Brain microvascular endothelial cell (primary cell): ENCODE measurements at places on chromosomes 6 and 20.

- peak; percentile 52 for DNase-seq
Measured at GRCh38 chr6:142474531-142475289, 172.9 kb downstream of the ADGRG6 start.

DNA sequence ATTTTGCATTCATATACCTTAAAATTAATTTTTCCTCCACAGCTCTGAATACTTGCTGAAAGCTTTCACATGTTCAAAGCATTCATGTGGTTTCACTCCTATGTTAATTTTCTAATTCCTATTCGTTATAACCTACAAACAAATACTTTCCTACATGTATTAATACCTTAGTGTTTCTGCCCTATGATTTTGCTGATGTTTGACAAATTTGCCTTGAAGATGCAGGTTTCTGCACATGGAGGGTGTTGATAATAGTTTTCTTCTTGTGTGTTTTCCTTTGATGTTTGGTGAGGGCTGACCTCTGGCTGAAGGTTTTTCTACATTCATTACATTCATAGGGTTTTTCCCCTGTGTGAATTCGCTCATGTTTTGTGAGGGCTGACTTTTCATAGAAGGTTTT lies 49.3 kb upstream of the ELMO2 start:
- no peak for DNase-seq

GRCh38 chr6:149924933-149925252 lies 2.0 kb upstream of the RAET1G start:
- no peak for DNase-seq

DNA sequence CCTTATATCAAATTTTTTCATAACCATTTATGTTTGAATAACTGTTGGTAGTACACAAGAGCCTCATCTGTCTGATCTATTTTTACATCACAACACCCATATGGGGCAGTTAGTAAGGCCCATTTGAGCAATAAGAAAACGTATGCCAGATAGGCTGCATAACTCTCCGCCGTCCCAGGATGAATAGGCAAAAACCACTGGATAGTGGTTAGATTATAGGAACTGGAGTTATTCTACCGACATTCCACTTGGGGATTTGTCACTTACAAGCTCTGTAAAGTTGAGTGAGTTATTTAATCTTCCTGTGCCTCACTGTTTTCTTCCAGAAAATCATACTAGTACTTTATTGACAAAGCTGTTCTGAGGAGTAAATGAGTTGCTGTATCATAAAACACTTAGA lies 881.9 kb downstream of the QKI start:
- peak; percentile 69 for DNase-seq

- DNase-seq, result no peak
Measured at GRCh38 chr6:151497905-151498304, 4.1 kb downstream of the CCDC170 start.

DNA sequence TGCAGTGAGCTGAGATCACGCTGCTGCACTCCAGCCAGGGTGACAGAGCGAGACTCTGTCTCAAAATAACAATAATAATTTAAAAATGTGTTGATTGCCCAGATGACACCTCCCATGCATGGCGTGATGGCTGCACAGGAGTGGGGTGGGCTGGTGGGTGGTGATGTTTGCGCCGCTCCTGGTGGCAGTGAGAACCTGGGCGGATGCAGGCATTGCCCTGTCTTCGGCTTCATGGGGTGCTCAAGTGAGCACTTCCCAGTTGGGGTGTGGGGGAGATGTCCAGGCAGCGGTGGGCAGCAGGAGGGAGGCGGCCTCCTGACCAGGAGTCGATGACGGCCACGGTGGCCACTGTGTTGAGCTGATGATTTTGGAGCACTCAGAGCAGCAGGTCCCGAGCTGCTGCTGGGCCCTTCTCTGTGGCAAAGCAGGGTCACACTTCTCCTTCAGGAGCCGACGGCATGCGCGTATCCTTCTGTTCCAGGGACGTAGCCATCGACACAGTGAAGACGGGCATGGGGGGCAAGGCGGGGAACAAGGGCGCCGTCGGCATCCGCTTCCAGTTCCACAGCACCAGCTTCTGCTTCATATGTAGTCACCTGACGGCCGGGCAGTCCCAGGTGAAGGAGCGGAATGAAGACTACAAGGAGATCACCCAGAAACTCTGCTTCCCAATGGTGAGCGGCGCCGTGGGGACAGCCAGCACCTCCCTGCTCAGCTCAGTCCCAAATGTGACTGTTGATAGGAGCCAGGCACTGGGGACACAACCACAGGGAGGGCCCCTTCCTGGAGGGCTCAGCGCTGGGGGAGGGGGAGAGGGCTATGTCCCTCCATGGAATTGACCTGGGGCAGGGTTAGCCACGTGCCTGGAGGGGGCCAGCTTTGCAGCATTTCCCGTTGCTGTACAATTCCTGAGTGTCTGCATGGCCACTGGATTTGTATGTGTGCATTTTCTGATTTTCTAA lies 89.7 kb downstream of the SYNJ2 start:
- no peak for DNase-seq

DNA sequence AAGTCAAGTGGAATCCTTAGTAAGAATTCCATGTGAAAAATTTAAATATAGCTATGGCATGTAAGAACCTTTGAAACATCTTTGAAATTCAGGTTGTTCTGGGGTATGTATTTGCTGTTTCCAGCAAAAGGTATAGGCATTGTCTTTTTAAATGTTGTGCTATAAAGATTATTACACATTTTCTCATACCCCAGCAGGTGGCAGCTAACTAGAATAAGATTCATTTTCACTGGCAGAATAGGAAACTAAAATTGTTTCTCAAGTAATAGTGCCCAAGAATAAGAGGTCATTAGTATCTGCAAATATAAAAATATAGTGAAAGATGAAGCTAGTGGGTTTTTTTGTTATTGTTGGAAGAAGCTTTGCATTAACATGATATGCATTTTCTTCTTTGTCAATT lies 1.8 kb downstream of the GRIK2 start:
- DNase-seq, result no peak

DNA sequence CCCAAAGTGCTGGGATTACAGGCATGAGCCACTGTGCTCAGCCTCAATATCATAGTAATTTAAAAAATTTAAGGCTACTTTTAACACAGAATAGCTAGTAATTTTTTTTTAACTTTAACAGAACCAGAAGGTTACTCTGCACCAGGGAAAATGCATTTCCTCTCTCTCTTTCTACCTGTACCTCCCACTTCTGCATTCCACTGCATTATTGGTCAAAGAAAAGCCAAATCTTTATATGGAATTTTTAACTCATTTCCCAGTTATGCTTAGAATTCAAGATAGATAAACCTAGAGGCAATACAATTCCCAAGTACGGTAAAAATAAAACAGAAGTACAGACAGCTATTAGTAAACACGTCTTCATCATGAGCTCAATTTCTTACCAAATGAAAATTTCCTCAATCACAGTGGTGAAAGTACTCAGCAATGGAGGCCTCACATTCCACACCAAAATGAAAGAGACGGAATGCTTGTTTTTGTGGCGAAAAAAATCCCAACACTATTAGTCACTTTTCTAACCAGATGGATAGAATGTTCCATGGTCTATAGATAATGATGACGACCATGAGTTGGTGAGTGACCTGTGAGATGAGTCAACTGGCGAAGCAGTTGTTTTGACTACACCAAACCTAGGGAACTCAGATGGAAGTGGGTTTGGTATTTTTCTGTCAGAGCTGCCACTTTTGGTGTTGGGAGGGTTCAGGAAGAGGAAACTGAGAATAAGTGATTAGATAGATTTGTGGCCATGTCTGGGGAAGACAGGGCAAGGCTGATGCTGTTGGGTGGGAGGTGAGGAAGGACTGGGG lies 104.7 kb upstream of the SGK1 start:
- peak; percentile 99 for DNase-seq

DNA sequence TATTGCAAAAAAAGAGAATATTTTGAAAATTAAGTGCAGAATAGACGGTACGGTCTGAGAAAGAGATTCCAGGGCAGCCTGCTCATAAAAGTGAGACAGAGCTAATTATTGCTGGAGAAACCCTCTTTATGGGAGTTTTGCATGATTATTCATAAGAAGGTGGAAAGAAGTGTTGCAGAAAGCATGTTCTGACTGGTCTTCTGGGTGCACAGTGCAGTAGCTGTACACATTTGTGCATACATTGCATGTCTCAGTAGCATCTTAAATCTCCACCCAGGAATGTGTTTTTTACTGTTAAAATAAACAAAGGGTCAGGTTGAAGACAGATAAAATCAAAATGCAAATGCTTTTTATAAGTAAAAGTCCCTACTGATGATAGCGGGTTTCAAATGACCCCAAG lies 1813.6 kb upstream of the DEFB115 start:
- DNase-seq, result no peak

- no peak for DNase-seq
Measured at GRCh38 chr6:37038292-37039198, 33.1 kb downstream of the FGD2 start.

GRCh38 chr6:7213416-7213815 lies 99.6 kb downstream of the SSR1 start:
- no peak for DNase-seq

DNA sequence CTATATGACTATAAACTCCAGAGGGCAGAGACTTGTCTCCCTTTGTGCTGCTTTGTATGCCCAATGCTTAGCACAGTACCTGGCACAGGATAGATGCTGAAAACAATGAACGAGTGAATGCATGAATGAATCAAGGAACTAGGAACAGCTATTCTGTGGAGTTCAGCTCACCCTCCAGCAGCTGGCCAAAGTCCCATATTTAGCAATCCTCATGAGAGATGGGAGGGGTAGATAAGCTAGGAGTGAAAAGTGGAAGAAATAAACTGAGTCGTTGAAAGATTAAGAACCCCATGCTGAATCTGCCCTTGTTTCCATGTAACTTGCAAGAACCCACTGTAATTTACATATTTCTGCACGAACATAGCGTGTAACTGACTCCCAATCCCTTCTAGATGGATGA lies 106.5 kb downstream of the MAFB start:
- no peak for DNase-seq

DNA sequence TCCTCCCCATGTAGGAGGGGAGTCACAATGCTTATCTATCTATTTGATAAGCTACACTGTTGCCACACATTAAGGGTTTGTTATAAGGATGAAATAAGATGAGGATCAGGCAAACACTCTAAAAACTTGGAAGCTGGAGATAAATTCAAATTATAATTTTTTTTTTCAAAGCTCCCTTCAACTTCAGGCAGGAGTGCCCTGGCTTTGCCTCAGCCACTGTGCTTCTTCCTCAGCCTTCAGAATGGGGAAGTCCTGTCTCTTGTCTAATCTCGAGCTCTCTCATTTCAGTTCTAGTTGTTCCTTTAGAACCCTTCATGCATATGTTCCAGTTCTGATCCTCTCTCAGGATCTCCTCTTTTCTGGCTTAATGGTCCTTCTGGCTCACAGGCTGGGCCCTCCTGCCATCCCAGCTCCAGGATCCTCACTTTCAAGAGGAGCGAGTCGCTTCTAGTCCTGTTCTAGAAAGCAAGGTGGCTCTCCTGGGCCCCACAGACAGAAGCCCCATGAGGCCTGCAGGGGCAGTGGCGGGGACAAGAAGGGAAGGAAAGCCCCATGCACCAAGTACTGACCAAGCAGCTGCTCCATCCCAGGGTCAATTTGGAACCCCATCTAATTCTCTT lies 164.3 kb downstream of the VEGFA start:
- no peak for DNase-seq

DNA sequence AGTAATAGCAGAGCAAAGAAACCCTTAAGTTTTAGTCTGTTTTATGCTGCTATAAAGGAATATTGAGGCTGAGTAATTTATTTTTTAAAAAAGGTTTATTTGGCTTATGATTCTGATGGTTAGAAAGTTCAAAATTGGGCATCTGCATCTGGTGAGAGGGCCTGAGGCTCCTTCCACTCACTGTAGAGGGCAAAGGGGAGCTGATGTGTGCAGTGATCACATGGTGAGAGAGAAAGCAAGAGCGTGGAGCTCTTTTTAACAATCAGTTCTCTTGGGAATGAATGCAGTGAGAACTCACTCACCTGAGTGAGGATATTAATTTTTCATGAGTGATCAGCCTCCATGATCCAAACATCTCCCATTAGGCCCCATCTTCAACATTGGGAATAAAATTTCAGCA lies 36.4 kb upstream of the SAMD3 start:
- DNase-seq, result no peak

DNA sequence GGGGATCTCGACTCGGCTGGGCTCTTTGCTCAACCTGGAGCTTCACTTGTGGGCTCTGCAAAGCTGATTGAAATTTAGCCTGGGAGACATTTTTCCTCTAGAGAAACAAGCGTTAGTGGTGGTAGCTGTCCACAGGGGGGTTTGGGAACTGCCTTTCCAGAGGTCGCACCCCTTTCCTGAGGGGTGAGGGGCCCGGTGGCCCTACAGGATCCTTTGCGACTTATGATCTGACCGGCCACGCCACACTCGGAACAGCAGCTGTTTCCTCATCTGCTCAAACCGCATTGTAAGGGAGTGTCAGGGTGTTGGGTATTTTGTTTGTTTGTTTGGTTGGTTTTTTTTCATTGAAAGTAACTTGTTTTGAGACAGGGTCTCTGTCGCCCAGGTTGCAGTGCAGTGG lies 21.0 kb downstream of the PNLDC1 start:
- DNase-seq, result no peak

DNA sequence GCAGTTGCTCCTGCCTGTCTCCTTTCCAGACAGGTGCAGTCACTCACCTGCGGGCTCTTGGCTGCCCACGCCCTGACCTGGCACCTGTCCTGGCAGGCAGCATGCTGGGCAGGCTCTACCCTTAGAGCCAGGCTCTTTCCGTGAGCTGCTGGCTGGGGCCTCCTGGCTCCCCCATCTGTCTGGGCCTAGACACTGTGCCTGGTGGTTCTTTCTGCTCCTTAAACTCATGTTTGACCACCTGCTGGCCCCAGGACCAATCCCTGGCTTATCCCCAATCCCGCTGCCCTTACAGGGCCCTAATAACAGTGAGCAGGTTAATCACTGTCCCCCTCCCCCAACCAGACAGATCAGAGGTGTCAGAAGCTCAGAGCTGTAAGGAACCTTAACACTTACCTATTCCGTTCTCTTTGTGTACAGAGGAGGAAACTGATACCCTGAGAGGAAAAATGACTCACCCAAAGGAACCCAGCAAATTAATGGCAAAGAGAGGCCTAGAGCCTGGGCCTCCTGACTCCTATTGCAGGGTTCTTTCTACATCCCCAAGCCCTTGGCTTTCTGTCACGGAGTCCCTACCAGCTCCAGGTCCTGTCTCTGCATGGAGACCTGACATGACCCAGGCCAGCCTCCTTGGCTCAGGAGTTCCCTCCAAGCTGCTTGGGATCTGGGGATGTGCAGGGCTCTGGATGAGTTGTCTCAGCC lies 54.7 kb downstream of the RAB44 start:
- DNase-seq, result no peak

DNA sequence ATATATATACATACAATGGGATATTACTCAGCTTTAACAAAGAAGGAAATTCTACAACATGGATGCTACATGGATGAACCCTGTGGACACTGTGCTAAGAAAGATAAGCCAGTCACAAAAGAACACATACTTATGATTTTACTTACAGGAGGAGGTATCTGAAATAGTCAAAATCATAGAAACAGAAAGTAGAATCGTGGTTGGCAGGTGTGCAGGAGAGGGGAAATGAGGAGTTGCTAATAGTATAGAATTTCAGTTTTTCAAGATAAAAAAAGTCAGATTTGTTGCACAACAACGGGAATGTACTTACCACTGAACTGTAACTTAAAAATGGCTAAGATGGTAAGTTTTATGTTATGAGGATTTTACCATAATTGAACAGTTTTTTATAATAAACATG lies 706.3 kb downstream of the TFAP2A start:
- DNase-seq, result no peak

GRCh38 chr6:143205991-143206390 lies 145.3 kb downstream of the AIG1 start:
- DNase-seq, result no peak

GRCh38 chr6:36958775-36959554 lies 4.4 kb downstream of the PI16 start:
- no peak for DNase-seq

- peak; percentile 65 for DNase-seq
Measured at GRCh38 chr20:60057123-60057865, 99.1 kb downstream of the CDH26 start.

GRCh38 chr6:89599727-89600126 lies 38.8 kb downstream of the LYRM2 start:
- no peak for DNase-seq
